ENCODE measurements at places on chromosomes 1 and 21.

DNA sequence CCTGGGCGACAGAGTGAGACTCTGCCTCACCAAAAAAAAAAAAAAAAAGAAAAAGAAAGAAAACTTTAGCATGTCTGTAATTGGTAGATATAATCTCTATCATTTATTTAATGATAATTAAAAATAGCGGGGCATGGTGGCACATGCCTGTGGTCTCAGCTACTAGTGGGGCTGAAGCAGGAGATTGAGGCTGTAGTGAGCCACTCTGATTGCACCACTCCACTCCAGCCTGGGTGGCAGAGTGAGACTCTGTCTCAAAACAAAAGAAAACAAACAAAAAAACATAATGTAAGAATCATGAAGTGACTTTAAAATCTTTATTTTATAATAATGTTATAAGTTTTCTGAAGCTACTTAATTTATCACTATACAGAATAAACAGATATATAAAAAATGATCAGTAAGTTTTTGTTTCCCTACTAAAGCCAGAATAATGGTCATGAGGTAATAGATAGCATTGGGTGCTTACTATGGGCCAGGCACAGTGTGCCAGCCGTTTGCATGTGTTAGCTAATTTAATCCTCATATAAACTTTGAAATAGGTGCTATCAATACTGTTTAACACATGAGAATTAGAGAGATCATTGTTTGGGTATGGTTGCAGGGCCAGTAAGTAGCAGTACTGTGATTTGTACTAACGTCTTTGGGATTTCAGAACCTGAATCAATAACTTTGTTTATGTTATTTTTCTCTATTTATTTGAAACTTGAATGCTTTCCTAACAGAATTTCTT, 23.8 kb downstream of the CLIC4 start:
- no peak for DNase-seq

- no peak for DNase-seq
These were observed 35.0 kb upstream of the VWA5B1 start for GRCh38 chr1:20255666-20256065.

DNA sequence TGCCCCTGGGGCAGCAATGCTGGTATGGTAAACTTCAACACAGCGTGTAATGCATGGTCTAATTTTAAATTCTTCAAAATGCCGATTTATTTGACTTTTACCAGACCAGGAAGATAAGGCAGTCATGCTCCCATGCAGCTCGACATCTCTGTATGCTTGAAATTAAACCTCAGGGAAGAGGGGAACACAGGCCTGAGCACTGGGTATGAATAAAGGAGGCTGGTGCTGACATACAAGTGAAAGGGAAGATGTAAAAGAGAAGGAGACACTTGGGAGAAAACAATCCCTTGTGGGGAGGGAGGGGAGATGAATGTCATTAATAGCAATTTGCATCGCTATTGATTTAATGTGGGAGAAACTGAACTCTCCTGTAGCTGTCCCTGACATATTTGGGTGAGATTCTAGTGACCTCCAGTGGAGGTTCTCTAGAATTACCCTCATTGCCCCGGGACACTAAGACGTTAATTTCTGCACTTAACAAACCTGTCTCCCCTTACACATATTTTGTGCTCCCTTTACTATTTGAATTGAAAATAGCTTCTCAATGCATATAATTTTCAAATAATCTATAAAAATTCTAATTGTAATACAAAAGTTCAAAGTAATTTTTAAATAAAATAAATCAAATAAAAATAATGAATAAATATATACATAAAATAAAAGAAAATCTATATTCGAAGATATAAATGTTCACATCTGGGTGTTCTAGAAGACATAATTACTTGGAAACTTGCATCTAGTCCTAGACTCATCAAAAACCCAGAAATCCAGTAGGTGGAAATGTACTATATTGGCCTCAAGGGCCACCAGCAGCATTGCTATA, 283.1 kb downstream of the LMX1A start:
- DNase-seq: no peak

DNA sequence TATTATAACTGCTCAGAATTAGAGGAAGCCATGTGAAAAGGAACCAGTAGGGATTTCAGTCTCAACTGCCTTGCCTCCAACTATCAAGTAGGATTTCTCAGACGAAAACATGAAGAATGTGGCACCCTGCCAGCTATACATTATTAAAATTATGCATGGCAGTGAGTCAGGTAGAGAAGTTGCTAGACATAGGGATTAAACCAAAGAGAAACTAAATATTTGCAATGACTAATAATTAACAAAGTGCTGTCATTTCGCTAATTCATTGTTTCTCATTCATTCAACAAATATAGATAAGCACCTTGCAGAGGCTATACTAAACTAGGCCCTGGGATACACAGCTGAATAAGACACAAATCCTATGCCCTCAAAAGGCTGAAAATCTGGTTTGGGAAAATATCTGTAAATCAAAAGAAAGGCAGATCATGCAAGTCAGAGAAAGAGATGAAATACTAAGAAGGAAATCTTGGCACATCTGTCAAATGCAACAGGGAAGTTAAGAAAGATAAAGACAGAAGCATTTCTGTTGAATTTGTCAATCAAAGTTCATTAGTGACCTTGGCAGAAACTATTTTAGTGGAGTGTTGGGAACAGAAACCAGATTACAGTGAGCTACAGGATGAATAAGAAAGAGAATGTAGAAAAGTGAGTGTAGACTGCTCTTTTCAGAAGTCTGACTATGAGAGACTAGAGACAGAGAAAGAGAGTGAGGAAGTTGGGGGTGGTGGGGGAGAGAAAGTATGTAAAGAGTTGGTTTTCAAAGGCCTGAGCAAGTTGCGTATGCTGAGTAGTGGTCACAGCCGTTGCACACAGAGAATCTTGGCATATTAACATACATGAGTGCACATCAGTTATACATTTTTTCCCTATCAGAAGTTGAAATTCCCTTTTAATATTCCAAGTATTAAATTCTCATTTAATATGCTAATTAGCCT, 14.7 kb upstream of the NBPF11 start:
- DNase-seq: no peak

- no peak for DNase-seq
These were observed 90.8 kb downstream of the USH2A start for GRCh38 chr1:216332462-216332861.

DNA sequence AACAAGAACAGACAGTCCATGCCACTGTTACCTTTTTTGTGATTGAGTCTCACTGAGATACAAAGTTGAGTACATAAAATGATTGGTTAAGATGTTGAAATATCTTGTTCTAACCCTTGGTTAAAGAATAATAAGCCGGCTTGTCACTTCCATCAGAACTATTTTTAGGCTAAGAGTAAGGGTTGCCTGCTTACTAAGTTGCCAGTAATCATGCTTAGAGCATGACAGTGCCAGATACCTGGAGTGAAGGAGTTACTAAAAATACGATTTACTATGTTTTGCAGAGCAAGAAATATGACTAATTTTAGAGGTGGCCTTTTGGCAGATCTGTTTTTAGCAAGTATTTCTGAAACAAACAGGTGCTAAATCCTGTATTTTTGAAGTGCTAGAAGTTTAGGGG, 6.0 kb downstream of the HUNK start:
- no peak for DNase-seq

DNA sequence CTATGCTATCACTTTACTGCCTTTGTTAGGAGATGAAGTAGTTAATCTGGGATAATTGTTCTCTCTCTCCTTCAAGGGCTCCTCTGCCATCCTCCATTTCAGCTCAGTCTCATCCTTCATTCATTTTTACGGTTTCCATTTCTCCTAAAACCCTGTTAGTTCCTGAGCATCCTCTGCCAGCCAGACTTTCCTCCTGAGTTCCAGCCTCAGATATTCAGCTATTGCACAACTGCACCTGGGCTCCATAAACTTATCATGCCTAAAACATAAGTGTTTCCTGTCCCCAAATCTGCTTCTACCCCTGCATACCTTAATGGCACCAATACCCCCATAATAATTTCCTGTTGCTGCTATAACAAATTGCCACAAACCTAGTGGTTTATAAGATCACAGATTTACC, 39.6 kb upstream of the SOX13 start:
- DNase-seq: no peak

GRCh38 chr1:183277821-183278738, 92.0 kb downstream of the LAMC2 start:
- no peak for DNase-seq

DNA sequence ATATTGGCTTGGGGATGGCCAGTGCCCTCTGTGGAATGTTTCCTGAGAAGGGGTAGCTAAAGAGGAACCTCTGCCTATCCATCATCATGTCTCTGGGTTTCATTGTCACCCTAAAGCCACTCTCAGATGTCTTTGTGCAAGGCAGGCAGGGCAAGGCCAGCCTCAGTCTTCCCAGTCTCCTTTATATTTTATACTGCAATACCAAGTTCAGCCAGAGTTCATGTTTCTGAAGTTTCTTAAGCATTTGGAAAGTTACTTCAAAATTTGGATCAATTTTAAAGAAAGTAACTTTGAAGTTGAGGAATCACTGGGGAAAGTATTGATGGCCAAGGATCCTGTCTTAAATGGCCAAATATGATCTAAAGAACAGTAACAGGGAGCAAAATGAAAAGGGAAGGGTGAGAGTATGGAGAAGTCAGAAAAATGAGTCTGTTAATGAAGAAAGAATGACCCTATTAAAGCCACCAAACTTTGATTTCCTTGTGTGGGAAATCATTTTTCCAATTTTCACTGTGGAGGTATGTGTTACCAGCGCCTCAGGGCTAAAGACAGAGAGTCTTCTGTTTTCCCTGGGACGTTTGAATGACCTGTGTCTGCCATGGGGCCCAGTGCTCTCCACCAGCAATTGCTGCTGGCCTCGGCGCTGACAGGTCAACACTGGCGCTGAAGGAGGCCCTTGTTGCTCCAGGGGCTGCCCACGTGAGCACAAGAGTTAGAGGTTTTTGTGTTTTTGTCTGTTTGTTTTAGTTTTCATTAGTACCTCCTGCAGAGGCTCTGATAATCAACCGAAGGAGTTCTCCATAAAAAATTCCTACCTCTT, 93.9 kb downstream of the ATP5PO start:
- no peak for DNase-seq

DNA sequence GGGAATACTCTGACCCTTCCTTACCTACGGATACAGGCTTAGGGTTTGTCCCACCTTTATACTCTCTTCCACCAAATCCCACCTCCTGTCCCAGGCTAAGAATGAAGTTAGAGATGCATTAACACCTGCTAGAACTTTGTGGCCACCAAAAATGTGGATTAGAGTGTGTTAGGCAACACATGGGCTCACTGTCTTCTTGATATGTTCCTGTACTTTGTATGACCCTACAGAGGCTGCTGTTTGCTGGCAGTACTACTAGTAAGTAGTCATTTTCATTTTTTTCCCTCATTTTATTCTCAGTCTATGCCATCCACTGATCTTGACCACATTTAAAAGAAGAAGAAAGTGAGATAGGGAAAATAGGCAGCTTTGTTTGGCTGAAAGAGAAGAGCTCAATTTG, 21.0 kb upstream of the TMEM39B start:
- no peak for DNase-seq

- no peak for DNase-seq
These were observed 6.1 kb downstream of the TNFRSF25 start for GRCh38 chr1:6459850-6460265.

GRCh38 chr1:153527023-153527682, 8.6 kb downstream of the S100A6 start:
- no peak for DNase-seq

GRCh38 chr1:241637604-241638003, 2.6 kb downstream of the CHML start:
- DNase-seq: no peak

- DNase-seq: no peak
These were observed 29.5 kb downstream of the DMAP1 start for GRCh38 chr1:44242746-44243145.

DNA sequence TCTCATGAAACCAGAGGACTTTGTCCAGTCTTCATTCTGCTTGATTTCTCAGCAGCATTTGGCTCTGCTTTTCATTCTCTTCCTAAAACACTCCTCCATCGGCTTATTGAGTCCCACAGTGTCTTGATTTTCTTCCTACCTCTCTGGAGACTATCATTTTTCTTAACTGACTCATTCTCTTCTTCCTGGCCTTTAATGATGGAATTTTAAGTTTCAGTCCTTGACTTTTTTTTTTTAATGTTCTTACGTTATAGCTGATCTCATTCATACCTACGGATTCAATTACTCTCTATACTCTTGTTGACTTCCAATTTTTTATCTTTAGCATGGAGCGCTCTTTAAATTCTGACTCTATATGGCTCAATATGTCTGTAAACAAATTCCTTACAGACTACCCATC, 111.1 kb downstream of the NEK7 start:
- no peak for DNase-seq

GRCh38 chr1:16243936-16244649, 7.1 kb upstream of the CPLANE2 start:
- peak; percentile 55 for DNase-seq

- no peak for DNase-seq
These were observed 110.6 kb upstream of the HMGB4 start for GRCh38 chr1:33753087-33753856.

- no peak for DNase-seq
These were observed 87.4 kb upstream of the ERRFI1 start for GRCh38 chr1:8113262-8114220.

DNA sequence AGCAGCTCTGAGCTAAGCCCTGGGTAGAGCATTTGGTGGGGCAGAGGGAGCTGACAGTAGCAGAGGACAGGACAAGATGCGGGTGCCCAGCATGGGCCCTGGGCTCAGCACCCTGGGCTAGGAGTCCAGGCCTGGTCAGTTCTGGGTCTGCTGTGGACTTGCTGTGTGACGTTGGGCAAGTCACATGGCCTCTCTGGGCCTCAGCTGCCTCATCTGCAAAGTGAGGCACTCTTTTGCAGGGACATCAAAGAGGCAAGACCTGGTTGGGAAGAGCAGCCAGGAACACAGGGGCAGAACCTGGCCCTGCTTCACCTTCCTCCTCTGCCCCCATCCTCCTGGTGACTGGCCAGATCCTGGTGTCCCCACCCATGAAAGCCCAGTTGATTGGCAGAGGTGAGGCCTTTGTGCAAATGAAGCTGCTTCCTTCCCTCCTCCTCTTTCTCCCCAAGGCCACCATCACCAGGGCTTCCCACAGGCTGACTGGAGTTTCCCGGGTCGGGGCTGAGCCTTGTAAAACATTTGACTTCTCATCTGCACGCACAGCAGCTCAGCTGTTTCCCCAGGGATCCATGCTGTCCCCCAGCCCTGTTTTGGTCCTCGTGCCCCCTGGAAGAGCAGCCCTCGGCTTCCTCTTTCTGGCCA, 350.5 kb downstream of the MATN1 start:
- DNase-seq: no peak

DNA sequence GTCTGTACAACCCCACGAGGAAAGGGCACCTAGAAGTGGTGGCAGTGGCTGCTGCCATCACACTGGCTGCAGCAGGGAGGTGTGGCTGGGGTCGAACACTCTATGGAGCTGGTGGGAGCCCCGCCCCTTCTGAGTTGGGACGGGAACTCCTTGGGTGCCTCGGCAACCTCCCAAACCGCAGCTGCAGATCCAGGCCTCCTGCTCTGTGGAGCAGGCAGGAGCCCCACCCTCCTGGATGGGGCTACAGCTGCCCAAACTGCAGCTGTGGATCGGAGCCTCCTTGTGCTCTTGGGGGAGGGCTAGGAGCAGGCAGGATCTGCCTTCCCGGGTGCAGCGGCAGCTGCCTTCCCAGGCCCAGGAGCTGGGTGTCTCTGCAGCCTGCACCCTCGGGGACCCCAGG, 38.9 kb upstream of the TARDBP start:
- DNase-seq: no peak
